Stimulated activated CD4-positive, alpha-beta T cell treated with anti-CD3 and anti-CD28 coated beads, TNF-alpha, amount 100 ng/mL, for 1 hour (primary cell): ENCODE measurements at places on chromosomes 3 and 15.

GRCh38 chr15:35256141-35256540 is 171.0 kb upstream of the NANOGP8 start:
- DNase-seq = no peak

- no peak for DNase-seq
Observed at GRCh38 chr15:86863226-86863915, 783.7 kb downstream of the AGBL1 start.

DNA sequence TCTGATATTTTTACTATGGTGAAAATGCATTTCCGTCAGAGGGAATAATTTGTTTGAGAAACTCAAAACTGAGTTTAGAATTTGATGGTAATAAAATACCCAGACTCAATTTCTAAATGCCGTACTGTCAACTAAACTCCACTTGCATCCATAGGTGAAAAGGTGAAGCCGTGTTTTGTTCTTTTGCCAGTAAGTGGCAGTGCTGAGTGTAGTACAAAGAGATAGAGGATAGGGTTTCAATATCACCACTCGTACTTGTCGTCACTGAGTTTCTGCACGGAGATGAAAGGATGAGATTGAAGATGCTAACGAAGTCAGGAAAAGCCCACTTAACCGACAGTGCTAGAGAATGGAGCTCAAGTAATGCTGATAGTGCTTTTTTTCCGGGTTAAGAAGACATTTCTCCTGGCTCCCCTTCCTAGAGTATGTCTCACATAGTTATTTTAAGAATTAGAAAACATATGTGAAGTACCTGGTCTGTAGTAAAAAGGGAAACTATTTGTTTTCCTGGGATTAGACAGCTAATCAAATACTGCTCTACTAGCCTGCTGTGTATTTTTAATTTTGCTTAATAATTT is 345.1 kb downstream of the IL5RA start:
- DNase-seq = no peak

GRCh38 chr3:122397201-122397600 is 13.2 kb downstream of the FAM162A start:
- DNase-seq = no peak

- no peak for DNase-seq
Observed at GRCh38 chr3:83662381-83662960, 1296.3 kb upstream of the CADM2 start.

GRCh38 chr3:146625186-146625775 is 20.1 kb upstream of the PLSCR5 start:
- DNase-seq = no peak

DNA sequence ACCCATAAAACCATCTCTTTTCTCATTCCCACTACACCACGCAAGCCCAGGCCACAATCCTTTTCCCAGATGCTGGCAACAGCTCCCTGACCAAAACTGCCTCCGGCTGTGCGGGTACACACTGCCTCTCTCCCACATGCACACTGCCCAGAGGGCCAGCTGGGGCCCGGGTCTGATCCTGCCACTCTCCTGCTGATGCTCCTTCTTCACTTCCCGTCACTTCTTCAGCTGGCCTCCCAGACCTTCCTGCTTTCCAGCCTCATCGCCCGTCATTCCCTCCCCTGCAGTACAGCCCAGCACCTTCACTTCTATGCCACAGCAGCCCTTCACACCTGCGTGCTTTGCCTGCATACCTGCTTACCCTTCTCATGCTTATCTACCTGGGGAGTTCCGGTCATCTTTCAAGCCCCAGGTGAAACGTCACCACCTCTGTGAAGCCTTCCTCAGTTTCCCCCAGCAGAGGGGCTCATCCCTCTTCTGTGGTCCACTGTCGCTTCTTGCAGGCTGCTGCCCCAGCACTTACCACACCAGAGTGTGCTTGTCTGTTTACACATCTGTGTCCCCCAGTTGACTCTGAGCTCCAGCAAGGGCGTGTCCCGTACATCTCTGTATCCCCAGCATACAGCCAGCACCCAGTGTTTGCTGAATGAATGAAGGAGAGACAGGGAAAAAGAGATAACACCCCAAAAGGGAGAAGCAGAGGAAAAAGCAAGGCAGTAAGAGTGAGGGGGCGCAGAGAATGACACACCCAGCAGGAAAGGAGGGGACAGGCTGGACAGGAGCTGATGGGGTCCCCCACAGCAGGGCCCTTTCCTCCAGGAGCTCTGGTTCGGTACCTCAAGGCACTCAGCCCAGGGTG is 22.2 kb downstream of the GRAMD2A start:
- DNase-seq = no peak

GRCh38 chr15:65916664-65917406 is 47.5 kb downstream of the RAB11A start:
- DNase-seq = no peak

DNA sequence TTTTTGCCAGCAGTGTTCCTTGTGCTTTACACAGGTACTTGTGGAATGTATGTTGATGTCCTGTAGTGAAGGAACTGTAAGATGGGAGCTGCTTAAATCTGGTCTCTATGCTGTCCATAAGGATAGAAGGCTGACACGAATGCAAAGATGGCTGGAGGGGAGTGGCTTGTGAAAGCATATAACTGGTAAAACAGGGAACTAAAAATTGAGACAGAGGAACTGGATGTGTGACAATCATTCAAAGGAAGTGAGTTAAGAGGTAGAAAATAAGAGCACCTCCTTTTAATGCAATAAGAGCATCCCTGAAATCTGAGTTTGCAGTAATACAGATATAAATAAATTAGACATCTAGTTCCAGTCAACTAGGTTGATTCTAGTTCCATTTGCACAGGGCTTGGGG is 35.2 kb downstream of the RNF13 start:
- no peak for DNase-seq

DNA sequence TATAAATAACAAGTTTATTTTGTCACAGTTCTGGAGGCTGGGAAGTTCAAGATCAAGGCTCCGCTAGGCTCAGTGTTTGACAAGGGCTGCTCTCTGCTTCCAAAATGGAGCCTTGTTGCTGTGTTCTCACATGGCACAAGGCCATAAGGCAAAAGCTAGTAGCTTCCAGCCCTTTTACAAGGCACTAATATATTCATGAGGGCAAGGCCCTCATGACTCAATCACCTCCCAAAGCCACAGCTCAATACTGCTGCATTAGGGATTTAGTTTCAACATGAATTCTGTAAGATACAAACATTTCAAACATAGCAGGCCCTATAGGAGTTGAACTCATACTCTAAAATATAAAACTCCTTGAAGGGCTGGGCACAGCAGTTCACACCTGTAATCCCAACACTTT is 30.2 kb downstream of the ZBTB11 start:
- DNase-seq = no peak

GRCh38 chr3:64691051-64691450 is 3.3 kb upstream of the ADAMTS9 start:
- no peak for DNase-seq

- no peak for DNase-seq
Observed at GRCh38 chr3:115658032-115658336, 34.7 kb downstream of the GAP43 start.

GRCh38 chr15:42707873-42708544 is 28.9 kb downstream of the CDAN1 start:
- DNase-seq = no peak

GRCh38 chr3:193816656-193817311 is 223.8 kb downstream of the OPA1 start:
- DNase-seq = no peak

GRCh38 chr3:105424412-105425152 is 57.9 kb downstream of the ALCAM start:
- DNase-seq = no peak

- DNase-seq = no peak
Observed at GRCh38 chr15:57405133-57405532, 28.8 kb downstream of the CGNL1 start.

DNA sequence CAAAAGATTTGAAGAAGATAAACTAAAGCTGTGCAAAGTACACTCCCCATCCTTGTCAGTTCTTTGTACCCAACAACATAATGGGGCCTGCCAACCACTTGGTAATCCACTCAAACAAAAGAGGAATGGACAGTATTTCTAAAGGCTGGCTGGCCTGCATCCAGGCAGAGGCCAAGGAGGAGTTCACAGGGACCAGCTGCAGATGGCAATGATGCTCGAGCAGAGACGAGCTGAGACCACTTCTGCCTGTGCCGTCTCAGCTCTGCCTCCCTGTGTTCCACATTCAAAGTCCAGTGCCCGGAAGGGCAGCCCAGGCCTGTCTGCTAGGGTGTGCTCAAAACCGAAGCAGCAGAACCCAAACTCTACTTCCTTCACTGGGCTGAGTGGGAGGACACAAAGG is 14.3 kb downstream of the CXCR6 start:
- DNase-seq = no peak

- DNase-seq = no peak
Observed at GRCh38 chr3:154040283-154040682, 80.9 kb upstream of the ARHGEF26 start.

GRCh38 chr15:62121273-62122015 is 43.6 kb downstream of the C2CD4B start:
- DNase-seq = no peak

GRCh38 chr3:14236902-14237301 is 58.3 kb downstream of the LSM3 start:
- DNase-seq = no peak

DNA sequence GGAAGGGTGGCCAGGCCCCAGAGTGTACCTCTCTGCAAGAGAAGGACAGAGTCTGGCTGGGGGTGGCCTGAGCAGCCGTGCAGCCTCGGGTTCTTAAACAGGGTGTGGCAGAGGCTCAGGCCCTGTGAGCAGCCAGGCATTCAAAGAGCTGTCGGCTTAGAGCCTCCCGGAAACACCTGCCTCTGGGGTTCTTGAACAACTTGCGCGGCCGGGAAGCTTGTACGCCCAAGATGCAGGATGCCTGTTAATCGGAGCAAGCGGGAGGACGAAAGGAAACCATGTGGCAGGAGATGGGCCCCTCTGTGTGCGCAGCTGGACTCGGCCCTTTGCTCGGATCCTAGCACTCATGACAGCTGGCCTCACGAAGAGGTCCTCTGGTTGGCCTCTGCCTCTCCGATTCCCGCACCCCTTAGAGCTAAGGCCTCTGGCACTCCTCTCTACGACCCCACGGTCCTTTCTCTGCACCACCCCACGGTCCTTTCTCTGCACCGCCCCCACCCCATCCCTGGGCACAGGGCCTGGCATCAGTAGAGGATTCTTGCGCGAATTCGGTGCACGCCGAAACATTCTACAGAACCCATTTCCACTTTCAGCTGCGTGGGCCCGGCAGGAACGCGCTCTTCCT is 23.9 kb upstream of the TXNRD3 start:
- DNase-seq = no peak

- DNase-seq = no peak
Observed at GRCh38 chr3:192637803-192638202, 89.5 kb downstream of the FGF12 start.

DNA sequence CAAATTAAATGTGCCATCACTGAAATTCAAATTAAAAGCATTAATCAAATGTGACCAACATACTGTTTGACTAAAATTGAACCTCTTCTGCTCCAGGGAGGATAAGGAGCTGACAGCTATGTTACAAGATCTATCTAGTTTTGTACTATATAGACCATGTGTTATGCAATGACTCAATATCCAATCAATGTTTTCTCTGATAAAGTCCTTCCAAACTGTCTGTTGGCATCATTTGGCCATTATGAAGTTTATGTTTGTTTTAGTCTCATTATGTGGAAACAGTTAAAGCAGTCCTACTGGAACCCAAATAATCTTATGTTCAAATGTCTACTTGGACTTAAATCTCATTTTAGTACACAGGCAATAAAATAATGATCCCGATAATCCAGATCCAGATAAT is 267.0 kb upstream of the THBS1 start:
- DNase-seq = no peak

DNA sequence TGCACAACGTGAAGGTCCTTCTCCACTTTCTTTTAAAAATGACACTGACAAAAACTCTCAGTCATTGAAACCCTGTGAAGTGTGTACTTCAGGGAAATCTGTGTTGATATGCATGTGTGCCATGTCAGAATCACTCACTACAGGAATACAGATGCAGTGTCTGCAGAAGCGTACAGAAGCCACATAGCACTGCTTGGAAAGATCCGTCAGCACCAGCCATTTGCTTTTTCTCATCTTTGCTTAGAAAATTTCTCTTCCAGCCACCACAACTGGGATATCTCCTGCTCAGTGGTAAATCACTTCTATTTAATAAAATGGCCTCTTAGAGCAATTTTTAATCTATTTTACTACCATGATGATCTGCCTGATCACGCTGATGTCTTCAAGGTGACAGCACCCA is 91.3 kb upstream of the ARHGEF26 start:
- no peak for DNase-seq

DNA sequence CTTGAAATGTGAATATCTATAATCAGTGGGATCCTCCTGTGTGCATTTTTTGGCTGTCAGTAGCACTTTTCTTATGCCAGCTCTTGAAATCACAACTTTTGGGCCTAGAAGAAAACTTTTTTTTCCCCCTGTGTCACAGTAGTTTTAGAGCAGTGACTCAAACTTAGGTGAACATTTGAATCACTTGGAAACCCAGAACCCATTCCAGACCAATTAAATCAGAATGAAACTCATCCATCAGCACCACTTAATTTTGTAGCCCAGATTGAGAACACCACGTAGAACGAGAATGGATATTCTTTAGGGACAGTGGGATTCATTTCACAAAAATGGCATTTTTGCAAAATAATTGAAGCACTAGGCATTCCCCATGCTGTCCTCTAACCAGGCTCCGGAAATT is 224.8 kb upstream of the NANOGP8 start:
- no peak for DNase-seq

- no peak for DNase-seq
Observed at GRCh38 chr3:71962561-71963240, 177.8 kb upstream of the PROK2 start.

- no peak for DNase-seq
Observed at GRCh38 chr3:45560281-45560971, 34.1 kb upstream of the LIMD1 start.

GRCh38 chr3:161957467-161957866 is 460.9 kb downstream of the OTOL1 start:
- DNase-seq = no peak

- no peak for DNase-seq
Observed at GRCh38 chr3:65577843-65578430, 460.8 kb downstream of the MAGI1 start.

- DNase-seq = no peak
Observed at GRCh38 chr3:133467780-133468179, 67.9 kb downstream of the BFSP2 start.

- DNase-seq = no peak
Observed at GRCh38 chr3:50276762-50277101, 2.2 kb upstream of the LSMEM2 start.

GRCh38 chr3:72432246-72432645 is 416.0 kb downstream of the SHQ1 start:
- DNase-seq = no peak

DNA sequence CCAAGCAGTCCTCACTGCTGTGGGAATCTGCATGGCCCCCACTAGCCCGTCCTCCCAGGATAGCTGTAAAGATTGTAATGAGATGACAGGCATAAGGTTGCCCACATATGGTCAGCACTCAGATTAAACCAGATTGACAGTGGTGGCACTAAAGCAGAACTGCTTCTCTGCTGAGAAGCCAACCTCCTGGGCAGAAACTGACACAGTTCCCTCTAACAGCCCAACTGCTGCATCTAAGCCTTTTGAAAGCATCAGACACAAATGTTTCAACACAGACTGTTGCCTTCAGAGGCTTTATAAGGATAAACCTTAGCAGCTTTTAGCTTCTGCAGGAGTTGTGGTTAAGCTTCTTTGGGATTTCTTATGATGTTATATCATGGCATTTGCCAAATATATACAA is 13.0 kb downstream of the DCLK3 start:
- DNase-seq = no peak
